Astrocyte of the spinal cord (primary cell): ENCODE measurements at places on chromosomes 5 and 9.

GRCh38 chr5:1163879-1164278 is 37.5 kb upstream of the SLC6A19 start:
- DNase-seq: no peak

DNA sequence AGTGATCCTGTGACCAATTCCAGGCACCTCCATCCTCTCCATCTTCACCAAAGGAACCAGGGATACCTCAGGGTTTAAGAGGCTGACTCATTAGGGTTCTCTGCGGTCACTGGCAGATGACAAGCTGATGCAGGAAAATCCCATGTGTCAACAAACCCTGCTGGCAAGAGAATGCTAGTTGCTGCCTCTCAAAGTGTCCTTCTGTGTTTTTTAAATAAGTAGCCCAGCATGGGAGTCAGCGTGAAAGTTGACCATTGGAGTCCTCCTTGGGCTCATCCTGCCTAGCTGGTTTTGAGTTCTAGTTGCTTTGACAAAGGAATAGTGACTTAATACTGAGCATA is 200.2 kb downstream of the SLIT3 start:
- DNase-seq: peak; percentile 29

- no peak for DNase-seq
Observed at GRCh38 chr9:72996114-72996513, 43.3 kb upstream of the ALDH1A1 start.

DNA sequence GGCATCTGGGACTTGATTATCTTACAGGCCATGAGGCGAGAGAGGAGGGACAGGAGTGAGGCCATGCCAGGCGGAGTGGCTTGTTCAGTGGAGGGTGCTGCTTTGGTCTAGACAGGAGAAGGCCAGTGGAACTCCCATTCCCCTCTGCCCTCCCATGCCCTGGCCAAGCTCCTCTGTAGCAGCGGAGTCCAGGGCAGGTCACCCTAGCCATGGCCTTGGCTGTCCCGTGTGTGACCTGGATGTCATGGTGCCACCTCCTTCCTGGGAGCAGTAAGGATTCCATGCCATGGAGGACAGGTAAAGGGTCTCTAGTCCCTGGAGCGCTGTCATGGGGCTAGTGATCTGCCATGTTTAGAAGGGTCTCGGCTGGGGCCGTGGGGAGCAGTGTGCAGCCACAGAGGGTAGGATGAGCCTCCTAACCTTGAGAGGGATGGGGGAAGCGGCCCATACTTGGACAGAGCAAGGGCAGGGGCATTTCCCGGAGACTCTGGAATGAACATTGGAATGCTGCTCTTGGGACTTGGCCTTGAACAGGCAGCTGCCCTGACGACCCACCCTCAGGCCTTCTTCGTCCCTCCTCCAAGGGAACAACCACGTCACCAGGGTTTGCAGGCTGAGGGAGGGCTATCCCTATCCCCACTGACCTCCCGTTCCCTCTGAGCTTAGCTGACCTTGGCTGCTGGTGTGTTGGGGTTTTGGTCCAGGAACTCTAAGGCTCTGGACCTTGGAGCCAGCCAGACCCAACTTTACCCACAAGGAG is 100.4 kb downstream of the DAB2IP start:
- no peak for DNase-seq

DNA sequence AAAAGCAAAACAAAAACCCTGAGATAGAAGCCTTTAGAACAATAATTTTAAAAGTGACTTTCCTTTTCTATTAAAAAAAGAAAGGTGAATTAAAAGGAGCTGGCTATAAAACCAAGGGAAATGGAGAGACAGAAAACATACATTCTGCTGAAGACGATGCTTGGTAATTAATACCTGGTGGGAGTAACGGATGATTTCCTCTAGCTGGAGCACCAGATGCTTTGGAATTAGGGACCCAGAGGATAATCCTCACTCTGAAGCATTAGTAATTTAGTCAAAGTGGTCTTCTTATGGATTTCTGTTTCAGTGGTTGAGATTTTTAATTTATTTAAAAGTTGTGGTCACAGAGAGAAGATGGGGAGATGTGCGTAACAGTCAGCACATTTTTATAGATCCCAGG is 982.5 kb downstream of the TLE4 start:
- DNase-seq: no peak

DNA sequence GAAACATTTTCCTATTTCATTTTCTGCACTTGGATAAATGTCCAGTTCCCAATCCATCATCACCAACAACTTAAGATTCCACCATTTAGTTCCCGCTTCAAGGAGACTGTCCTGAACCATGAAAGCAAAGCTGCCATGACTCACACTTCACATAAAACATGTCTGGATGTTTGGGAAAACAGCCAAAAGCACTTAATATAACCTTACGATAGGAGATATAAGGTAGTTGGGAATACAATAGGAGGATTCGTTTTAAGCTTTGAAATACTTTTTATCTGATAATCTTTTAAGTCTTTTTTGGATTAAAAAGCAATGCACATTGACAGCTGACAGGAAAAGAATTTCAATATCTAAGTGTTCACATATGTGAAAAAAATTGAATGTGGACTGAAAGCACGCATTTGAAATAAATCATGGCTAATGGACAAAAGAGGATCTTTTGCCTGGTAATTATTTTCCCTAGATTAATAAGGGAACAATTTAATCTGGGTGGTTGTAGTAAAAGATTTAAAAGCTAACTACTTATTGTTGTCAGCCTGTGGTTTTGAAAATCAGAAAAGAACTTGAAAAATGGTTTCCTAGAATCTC is 17.3 kb upstream of the TGFBI start:
- peak; percentile 87 for DNase-seq

DNA sequence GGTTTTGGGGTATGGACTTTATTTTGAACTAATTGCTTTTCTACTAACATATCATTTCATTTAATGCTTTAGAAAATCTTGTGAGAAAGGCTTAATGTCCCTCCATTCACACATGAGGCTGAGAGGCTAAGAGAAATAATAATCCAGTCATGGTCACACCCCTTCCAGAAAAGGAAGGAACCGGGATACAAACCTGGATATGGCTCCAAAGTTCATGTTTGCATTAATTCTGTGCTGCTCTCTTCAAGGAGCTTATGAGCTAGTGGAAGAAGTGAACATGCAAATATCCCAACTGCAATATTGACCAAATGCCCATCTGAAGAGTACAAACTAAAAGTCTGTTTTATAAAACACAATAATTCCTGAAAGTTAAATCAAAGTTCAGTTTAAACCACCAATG is 732.1 kb upstream of the RIOK2 start:
- no peak for DNase-seq

- DNase-seq: no peak
Observed at GRCh38 chr5:86617309-86617755, 409 bp upstream of the COX7C start.

- no peak for DNase-seq
Observed at GRCh38 chr5:103785569-103785968, 223.0 kb upstream of the NUDT12 start.

DNA sequence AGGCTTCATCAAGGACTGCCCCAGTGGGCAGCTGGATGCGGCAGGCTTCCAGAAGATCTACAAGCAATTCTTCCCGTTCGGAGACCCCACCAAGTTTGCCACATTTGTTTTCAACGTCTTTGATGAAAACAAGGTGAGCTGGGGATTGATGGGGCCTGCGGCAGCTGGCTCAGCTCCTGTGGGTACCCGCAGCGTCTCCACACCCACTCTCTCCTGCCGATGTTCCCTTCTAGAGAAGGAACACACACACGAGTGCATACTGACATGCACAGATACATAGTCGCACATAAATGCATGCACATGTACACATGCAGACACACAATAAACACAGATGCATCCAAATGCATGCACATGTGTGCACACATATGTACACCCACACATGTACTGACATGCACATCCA is 45.6 kb downstream of the NCS1 start:
- DNase-seq: no peak

- DNase-seq: no peak
Observed at GRCh38 chr9:26231391-26231790, 553.1 kb upstream of the TUSC1 start.

GRCh38 chr9:114034196-114034595 is 43.9 kb downstream of the AMBP start:
- no peak for DNase-seq

DNA sequence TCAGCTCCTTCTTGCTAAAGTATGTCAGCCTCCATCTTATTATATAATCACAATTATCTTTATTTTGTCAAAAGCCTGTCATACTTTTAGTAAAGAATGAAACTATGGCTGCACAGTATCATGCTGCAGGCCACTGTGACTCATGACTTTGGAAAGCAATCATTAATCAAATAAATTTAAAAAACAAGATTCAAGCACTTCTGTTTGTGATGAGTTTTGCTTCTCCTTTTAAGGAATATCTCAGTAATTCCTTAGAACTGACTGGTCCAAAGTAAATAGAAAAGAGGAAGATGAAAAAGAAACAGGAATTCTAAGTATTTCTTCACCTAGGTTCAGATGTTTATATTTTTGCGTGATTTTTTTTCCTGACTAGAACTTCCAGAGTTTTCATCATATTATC is 83.1 kb downstream of the EDIL3 start:
- peak; percentile 63 for DNase-seq

GRCh38 chr5:132480042-132480441 is 10.5 kb downstream of the IRF1 start:
- DNase-seq: no peak

DNA sequence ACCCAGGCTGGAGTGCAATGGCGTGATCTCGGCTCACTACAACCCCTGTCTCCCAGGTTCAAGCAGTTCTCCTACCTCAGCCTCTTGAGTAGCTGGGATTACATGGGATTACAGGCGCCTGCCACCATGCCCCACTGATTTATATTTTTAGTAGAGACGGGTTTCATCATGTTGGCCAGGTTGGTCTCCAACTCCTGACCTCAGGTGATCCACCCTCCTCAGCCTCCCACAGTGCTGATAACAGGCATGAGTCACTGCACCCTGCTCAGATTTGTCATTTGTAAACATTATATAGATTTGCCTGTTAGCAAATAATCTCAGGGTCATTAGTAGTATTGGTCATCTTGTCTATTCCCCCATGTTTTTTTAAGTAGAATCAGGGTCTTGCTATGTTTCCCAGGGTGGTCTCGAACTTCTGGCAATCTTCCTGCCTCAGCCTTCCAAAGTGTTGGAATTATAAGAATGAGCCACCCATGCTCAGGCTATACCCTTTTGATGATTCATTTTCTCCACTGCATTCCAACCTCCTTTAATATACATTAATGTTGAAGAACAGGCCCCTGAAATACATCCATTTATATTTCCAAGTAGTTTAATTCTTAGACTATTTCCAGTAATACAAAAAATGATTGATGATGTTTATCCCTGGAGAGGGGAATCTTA is 17.3 kb downstream of the CENPH start:
- peak; percentile 7 for DNase-seq

- DNase-seq: no peak
Observed at GRCh38 chr9:137875354-137875753, 2.2 kb upstream of the CACNA1B start.
